NT2/D1 (cell line): ENCODE measurements at places on chromosomes 6 and 20.

- no peak for DNase-seq
Observed at GRCh38 chr6:168007592-168008338, 10.3 kb downstream of the KIF25 start.

DNA sequence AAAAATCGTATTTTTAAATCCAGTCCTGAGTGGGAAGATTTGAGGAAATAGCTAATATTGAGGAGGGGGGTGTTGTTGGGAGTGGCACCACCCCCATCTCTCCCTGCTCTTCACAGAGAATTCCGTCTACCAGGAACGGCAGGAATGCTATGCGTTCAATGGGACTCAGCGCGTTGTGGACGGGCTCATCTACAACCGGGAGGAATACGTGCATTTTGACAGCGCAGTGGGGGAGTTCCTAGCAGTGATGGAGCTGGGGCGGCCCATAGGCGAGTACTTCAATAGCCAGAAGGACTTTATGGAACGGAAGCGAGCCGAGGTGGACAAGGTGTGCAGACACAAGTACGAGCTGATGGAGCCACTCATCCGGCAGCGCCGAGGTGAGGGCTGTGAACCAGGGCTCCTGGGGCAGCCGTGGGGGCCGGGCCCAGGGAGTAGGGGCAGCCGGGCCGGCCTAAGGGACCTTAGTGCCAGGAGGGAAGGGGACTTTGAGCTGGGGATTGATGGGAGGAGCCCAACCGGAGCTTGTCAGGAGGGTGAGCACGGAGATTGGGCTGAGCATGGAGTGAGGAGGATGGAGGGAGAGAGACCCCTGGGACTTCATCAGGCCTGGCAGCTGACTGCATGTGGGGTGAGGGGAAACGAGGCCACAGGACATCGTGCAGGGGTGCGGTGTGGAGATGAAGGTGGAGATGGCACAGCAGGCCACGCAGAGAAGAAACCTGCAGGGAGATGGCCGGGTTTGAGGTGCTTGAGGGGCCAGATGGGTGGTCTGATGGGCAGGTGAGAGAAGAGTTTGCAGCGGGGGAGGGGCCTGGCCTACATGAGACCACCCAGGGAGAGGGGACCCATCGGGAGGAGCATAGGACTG lies 41.3 kb downstream of the HLA-DPB1 start:
- no peak for DNase-seq

DNA sequence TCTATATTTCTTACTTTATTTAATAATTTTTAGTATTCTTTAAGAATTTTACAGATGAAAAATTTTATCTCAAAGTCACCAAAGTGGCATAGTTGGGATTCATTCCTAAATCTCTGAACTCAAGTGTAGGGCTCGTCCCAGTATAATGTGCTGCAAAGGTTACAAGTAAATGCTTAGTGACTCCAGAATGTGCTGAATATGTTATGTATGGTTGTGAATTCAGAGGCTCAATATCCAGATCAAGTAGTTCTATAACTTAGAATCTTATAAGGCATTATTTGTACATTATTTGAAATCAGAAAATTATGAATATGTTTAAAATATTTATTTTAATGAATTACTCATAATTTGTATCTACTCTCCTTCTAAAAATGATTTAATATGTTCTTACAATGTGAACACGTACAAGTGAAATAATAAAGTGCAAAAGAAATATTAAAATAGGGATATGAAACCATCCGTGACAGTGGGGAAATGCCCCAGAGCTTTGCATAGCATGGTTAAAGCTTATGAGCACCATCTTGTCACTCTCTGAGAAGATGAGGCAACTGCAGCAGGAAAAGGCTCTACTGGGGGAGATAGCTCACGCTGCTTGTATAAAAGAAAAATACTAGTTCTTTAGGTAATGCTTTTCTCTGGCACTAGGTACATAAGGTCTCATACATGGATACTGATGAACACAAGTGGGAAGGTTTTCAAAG lies 259.0 kb downstream of the FOXC1 start:
- no peak for DNase-seq

GRCh38 chr6:150169181-150169580 lies 26.3 kb downstream of the PPP1R14C start:
- DNase-seq, result no peak

- no peak for DNase-seq
Observed at GRCh38 chr6:42222448-42222847, 4.8 kb upstream of the MRPS10 start.

DNA sequence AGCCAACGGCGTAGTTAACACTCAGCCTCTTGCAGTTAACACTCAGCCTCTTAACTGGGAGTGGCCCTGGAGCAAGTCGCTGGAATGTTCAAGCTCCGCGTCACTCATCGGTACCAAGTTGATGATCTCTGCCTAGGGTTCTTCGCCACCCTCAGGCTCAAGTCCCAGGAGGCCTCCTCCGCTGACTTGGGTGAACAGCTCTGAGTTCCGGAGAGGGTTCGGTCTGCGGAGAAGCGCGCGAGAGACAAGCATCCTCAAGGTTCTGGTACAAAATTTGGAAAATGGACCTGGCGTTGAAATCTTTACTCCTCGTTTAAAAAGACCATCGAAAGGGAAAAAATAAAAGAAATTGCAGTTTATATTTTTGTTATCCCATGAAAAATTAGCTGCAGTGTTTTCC lies 876 bp upstream of the DSP start:
- no peak for DNase-seq

DNA sequence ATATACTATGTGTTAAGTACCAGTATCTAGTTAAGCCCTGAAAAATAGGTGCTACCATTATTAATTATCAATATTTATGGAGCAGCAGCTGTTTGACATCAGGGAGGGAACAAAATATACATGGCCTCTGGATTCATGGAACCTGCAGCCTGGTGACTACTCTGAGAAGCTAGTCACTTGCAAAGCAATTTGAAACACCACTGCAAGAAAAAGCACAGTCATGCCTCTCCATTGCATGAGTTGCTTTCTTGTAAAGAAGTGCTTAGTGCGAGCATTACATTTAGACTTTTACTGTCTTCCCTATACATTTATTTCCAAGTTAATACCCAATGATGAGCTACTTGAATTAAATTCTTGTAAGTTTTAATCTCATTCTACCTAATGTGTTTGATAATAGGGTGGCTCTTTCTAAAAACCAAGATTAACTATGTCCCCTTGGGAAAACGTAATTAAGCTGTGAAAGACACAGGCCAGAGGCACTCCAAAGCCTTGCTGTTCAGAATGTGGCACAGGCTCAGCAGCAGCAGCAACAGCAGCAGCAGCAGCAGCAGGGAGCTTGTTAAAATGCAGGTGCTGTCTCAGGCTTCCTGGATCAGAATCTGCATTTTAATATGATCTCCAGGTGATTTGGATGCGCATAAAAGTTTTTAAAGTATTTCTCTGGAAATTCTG lies 83.6 kb downstream of the PFDN4 start:
- no peak for DNase-seq

DNA sequence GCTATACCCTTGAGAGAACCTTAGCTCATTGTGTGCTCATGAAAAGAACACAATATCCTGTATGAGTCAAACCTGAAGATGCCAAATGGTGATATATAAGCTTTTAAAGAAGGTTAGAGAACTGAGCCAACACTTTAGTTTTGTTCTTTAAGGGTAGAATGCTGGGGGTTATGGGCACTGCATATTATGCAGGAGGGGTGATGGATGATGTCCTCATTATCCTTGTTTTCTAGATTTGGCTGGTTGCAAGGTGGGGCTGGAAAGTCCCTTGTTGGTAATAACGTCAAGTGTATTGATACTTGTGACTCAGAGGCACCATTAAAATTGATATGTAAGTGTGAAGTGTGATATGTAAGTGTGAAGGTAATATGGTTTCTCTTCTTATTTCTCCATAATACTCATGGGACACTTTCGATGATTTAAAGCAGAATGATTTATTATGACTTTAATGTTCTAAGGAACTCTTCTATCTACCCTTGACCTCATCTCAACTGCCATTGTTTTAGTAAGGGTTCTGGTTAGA lies 113.7 kb upstream of the DTNBP1 start:
- no peak for DNase-seq

- DNase-seq, result no peak
Observed at GRCh38 chr20:60497298-60498035, 539.2 kb downstream of the CDH26 start.

DNA sequence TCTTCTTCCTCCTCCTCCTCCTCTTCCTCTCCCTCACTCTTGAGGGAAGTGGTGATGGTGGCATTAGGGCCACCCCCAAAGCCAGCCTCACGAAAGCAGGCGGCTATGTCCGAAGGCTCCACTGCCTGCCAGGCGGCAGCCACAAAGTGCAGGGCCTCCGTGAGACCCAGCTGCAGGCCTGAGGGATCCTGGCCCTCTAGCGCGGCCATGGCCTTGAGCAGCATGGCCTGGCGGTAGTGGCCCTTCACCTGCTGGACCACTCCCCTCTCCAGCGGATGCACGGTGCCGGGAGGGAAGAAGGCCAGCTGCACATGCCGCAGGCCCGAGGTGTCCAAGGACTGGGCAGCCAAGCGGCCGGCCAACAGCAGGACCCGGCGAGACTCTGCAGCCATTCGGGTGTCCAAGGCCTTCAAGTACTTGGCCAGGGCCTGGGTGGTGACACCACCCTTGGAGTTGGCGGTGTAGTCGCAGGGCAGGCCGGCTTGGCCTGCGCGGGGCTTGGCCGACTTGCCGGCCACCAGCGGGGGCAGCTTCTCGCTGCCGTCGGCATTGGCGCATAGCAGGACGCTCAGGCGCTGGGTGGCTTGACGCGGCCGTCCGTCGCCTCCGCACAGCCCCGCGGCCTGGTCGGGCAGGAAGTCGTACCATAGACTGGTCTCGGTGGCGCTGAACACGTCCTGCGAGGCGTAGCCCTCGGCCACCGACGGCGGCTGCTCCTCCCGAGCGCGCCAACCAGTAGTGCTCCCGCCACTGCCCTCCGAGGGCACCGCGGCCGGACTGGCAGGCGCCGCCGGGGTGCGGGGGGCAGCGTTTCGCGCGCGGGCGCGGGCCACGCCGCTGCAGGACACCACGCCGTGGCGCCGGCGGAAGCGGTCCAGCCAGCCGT lies 1.1 kb downstream of the CENPB start:
- no peak for DNase-seq

GRCh38 chr6:128580224-128581110 lies 60.1 kb upstream of the PTPRK start:
- DNase-seq, result no peak

DNA sequence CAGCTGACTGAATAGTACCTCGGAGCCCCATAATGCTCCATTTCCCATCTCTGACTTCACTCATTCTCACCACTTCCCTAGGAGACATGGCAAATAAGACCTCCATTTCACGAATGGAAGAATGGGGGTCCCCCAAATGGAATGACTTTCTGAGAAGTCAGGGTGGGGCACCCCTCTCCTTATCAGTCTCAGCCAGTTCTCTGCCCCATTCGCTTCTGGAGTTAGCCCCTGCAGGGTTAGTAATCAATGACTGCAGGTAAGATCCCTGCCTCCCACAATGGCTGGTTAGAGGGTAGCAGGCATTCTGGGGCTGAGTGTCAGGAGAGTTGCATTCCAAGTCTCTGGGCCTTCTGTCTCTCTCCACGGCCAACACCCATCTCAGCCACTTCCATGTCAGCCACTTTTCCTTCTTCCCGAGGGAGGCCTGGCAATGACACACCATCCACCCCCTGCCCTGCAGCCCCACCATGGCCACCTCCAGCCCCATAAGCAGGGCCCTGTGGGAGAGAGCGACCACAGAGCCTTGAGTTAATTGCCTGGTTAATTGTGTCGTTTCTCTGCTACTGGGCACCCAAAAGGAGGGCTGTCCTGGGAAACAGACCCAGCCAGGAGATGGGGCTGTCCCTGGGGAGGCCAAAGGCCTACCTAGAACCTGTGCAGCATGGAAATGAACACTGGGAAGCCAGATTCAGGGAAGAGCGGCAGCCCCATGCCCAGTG lies 13.4 kb downstream of the CCDC167 start:
- no peak for DNase-seq

DNA sequence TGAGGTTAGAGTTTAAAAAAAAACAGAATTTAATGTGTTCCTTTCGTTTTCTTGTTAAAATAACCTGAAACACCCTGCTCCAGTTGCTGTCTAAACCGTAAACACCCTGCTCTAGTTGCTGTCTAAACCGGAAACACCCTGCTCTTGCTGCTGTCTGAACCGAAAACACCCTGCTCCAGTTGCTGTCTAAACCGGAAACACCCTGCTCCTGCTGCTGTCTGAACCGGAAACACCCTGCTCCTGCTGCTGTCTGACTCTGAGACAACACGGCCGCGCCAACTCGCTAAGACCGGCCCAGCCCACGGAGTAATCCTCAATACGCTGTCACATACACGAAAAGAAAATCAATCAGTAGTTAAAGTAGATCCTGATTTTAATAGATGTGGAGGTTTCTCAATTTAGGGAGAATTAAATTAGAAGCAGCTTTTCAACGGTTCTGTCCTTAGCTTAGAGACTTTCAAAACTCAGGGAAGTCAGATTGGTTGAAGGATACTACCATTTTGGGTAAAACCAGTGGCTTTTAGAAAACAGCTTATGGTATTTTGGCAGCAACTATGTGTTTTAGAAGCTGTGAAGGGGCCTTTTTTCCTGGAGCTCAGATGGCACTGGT lies 98.3 kb downstream of the RAMACL start:
- no peak for DNase-seq

GRCh38 chr20:16459019-16459700 lies 114.1 kb downstream of the KIF16B start:
- no peak for DNase-seq

GRCh38 chr6:134315974-134316441 lies 1.9 kb downstream of the SGK1 start:
- DNase-seq, result no peak

- DNase-seq, result no peak
Observed at GRCh38 chr20:19968466-19969073, 48.6 kb upstream of the NAA20 start.

GRCh38 chr6:143457563-143458359 lies 7.2 kb downstream of the PEX3 start:
- no peak for DNase-seq

DNA sequence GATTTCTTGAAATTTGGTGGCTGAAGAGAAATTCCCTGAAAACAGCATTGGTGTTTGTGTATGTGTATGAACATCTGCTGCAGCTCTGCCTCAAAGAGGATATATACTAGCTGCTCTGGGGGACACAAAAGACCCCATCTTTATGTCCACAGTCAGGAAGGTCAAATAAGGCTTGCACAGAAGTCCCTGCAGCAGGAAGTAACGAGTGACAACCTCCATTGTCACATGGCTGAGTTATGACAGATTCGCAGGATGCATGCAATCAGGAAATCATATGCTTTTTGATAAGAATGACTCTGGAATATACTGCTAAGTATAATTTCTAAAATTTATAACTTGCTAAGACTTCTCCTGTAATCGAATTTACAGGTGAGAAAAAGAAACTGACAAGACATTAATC lies 225.9 kb upstream of the CST7 start:
- no peak for DNase-seq

GRCh38 chr6:62445521-62445920 lies 159.5 kb upstream of the KHDRBS2 start:
- DNase-seq, result no peak

DNA sequence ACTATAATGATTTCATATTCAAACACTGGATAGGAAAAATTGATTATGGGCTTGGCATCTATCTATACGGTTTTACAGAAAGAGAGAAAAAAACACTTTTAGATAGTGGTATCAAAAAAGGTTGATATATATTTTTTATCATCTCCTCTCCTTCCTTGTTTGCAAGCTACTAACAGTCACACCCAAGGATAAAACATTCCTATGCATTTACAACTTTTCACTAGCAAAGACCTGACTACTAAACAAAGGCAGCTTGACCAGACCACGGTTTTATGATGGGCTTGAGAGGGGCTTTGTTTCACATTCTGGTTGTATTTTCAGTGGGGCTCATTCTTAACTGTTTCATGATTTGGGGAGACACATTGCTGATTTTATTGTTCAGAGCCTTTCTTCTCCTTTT lies 477.6 kb upstream of the CITED2 start:
- DNase-seq, result no peak
